ENCODE measurements at places on chromosomes 2 and 18.

- no peak overlapping the region for H3K27ac ChIP-seq
- no peaks in the 10 kb centered on the region for H3K4me1 ChIP-seq
These were observed 887.9 kb downstream of the NRXN1 start for GRCh38 chr2:50143822-50144575.

GRCh38 chr2:109030870-109031475, 42.0 kb upstream of the EDAR start:
- H3K27ac ChIP-seq: peak overlapping the region; percentile 56
- H3K4me3 ChIP-seq: no peak overlapping the region
- peaks cover 7% of the 10 kb centered on the region for H3K4me1 ChIP-seq
- H3K36me3 ChIP-seq: no peaks in the 10 kb centered on the region

GRCh38 chr18:6055711-6056110, 160.4 kb upstream of the TMEM200C start:
- no peak overlapping the region for H3K27ac ChIP-seq
- H3K4me3 ChIP-seq: no peak overlapping the region
- no peaks in the 10 kb centered on the region for H3K27me3 ChIP-seq
- H3K4me1 ChIP-seq: no peaks in the 10 kb centered on the region
- no peaks in the 10 kb centered on the region for H3K36me3 ChIP-seq

GRCh38 chr18:59149007-59149406, 9.3 kb downstream of the SEC11C start:
- H3K4me3 ChIP-seq: no peak overlapping the region
- DNase-seq: no peak
- no peaks in the 10 kb centered on the region for H3K36me3 ChIP-seq
- no peaks in the 10 kb centered on the region for H3K4me1 ChIP-seq
- no peaks in the 10 kb centered on the region for H3K27me3 ChIP-seq
- no peak overlapping the region for H3K27ac ChIP-seq

DNA sequence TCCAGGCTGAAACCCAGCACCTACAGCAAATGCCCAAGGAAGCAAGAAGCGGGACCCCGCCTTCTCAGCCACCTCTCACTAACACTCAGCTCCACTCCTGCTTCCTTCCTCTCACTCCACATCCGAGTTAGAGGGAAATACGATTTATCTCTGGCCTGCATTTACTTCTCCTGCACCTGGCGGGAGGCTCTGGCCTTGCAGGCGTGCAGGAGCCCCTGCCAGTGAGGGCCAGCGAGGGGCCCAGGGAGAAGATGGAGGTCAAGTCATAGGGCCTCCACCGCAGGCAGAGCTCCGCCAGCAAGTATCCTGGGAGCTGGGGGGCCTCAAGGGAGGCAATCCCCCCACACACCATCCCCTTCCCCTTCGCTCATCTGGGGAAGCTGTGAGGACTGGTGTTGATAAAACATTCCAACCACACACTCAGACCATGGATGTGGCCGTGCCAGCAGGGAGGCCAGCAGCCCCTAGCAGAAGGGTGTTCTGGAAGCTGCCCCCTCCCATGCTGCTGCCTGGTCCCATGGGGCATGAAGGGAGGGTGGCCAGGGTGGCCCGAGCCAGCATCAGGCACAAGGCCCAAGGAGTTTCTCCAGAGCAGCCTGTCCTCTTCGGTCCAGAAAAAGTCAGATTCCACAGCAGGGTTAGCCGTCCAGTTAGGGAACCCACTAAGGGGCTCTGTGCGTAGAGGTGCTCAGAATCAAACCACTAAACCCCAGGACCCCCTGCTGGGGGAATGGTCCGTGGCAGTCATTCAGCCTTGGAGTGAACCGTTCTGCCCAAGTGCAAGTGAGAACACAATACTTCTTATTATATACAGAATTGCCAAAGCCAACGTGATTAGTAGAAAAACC, 91.2 kb downstream of the HDAC4 start:
- H3K36me3 ChIP-seq: no peaks in the 10 kb centered on the region
- H3K4me3 ChIP-seq: no peak overlapping the region
- H3K27me3 ChIP-seq: no peaks in the 10 kb centered on the region

DNA sequence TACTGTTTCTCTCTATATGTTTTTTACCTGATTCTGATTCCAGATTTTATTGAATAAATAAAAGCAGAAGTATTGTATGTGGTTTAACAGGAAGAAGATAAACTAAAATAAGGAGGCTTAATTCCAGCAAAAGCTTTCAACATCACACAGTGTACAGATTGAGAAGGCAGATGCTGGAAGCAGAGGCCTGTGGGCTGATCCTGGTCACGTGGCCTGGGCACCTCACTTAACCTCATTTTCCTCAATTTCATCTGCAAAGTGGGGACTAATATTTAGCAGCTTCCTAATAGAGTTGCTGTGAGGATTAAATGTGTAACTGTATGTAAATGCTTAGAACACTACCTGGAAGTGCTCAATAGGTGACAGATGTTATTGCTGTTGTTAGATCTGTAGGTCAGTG, 58.0 kb downstream of the CDCA7 start:
- H3K27ac ChIP-seq: no peak overlapping the region
- no peak for DNase-seq
- H3K4me1 ChIP-seq: no peaks in the 10 kb centered on the region
- no peaks in the 10 kb centered on the region for H3K36me3 ChIP-seq
- no peak overlapping the region for H3K4me3 ChIP-seq

DNA sequence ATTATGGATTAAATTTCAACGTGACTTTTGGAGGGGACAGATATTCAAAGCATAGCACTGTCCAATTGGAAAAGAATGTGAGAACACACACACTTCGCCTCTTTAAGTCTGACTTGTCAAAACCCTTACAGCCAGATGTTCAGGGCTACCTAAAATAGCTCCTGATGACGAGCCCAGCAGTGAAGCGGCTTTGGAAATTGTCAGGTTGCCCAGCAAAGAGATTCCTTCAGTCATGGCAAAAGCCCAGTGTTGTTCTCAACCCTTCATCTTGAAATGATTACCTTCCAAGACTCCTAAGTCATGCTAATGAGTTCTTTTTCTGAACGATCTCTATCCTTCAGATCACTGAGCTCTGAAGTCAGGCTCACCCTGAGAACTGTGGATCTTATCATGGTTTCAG, 436.6 kb downstream of the LRATD1 start:
- peak overlapping the region; percentile 9 for H3K27ac ChIP-seq
- H3K36me3 ChIP-seq: no peaks in the 10 kb centered on the region
- no peaks in the 10 kb centered on the region for H3K27me3 ChIP-seq
- no peak for DNase-seq
- H3K4me3 ChIP-seq: no peak overlapping the region

- no peak overlapping the region for H3K4me3 ChIP-seq
- no peak overlapping the region for H3K27ac ChIP-seq
- H3K27me3 ChIP-seq: no peaks in the 10 kb centered on the region
- H3K4me1 ChIP-seq: peaks cover 5% of the 10 kb centered on the region
- DNase-seq: no peak
- no peaks in the 10 kb centered on the region for H3K36me3 ChIP-seq
These were observed 98.1 kb downstream of the ICA1L start for GRCh38 chr2:202773301-202773973.

DNA sequence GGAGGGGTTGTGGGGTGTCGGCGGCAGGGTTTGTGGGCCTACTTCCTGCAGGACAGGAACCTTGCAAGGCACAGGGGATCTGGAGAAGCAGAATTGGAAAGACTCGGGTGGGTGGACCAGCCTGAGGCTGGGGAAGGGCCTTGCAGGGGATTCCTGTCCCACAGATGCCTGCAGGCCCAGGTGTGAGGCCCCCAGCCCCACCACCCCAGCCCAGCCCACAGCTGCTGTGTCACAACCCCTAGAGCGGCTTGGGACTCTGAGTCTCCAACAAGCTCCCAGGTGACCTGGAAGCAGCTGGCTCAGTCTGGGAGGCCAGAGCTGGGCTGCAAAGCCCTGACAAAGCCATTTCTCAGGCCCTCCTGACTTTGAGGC, 93.1 kb downstream of the ZFP36L2 start:
- no peak for DNase-seq
- H3K27me3 ChIP-seq: no peaks in the 10 kb centered on the region
- no peak overlapping the region for H3K4me3 ChIP-seq
- H3K36me3 ChIP-seq: no peaks in the 10 kb centered on the region
- H3K4me1 ChIP-seq: peaks cover 43% of the 10 kb centered on the region

- H3K27ac ChIP-seq: no peak overlapping the region
- H3K27me3 ChIP-seq: no peaks in the 10 kb centered on the region
- H3K4me3 ChIP-seq: no peak overlapping the region
- no peak for DNase-seq
- H3K4me1 ChIP-seq: no peaks in the 10 kb centered on the region
- H3K36me3 ChIP-seq: no peaks in the 10 kb centered on the region
These were observed 20.6 kb downstream of the ADCY3 start for GRCh38 chr2:24899361-24899910.
